ENCODE measurements at places on chromosomes 1 and 21.

DNA sequence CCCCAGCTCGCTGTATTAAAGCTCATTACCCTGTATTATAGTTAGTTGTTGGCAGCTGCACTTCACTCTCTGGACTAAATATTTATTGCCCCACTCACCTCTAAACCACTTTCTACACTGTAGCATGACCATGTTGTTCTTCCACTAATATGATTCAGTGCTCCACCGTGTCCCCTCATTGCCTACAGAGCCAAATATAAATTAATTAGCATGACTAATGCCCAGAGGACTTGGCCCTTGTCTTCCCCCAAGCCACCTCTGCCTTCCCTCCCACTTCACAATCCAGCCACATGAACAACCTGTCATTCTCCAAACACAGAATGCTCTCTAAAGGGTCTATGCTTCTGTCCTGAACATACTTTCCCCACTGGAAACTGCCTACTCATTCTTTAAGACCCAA, 276.5 kb downstream of the PLPP3 start:
- no peak for DNase-seq

DNA sequence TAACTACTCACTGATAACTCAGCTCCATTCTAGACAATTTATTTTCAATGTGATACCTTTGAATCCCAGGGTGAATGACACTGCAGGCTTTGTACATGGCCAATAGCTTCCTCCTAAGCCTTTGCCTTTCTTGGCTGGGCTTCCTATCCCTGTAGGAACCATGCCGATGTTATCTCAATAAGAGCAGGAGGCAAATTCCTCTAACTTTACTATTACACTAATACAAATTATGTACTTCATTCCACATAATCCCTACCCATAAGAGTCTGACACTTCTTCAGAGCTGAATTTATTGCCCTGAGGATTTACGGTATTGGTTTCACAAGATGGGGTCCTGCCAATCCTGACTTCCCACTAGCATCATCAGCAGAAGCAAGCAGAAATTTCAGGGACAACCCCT, 14.0 kb downstream of the TGFBR3 start:
- DNase-seq: no peak

GRCh38 chr1:206037581-206037980, 13.9 kb upstream of the CTSE start:
- no peak for DNase-seq

DNA sequence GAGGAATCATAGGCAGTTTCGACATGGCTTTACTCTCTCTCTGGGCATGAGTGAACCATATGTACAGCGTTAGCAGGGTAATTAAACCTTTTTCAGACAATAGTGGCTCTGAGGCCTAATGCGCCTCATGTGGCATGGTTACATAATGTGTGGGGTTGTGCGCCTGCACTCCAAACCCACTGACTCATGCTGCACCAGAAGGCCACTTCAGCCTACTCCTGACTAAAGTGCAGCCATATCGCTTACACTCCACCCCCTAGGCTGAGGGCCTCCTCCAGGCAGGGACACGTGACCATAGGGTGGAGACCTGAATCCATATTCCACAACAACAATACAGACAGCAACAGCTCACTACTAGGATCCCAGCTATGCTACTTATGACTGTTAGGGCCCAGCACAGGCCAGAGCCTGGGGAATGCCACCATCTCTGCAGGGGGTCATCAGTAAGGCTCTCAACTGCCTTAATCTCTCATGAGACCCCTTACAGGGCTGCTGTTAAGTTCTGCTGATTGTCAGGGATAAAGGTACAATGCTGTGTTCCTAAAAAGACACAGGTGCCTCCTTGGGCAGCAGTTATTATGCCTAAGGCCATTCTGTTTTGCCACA, 13.4 kb upstream of the ODF2L start:
- DNase-seq: peak; percentile 87

GRCh38 chr1:33275706-33276572, 19.6 kb downstream of the ZNF362 start:
- DNase-seq: no peak

DNA sequence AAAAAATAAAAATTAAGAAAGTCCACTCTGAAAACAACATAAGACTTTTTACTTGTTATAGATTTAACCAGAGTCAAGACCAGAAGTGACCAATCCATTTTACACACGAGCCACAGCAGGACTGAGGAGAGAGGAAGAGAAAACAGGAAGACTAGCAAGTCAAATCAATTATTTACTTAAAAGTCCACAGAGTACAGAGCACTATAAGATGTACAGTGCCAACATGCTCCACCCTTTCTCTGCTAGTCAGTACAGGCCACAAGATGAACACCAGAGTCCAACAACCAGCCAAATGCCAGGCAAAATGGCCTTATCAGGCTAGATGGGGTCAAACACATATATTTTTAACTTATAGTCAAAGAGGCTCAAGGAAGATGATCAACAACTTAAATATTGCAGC, 19.5 kb downstream of the LUZP1 start:
- DNase-seq: no peak

DNA sequence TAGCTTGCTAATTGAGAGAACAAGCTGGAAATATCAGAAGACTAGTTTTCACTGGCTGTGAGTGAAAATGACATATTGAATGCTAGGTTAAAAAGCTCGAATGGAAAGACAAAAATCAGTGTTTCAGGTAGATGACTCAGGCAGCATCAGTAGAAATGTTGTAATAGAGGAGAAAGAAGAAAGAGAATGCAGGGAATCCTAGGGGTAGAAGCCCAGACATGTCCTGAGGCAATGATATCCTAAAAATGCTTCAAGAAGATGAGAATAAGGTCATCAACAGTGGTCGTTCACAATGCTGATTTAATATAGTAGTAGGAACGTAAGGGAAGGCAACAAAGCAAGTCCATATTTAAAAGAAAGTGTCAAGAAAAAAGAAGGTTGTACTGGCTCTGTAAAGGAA, 96.7 kb upstream of the HP1BP3 start:
- DNase-seq: no peak

DNA sequence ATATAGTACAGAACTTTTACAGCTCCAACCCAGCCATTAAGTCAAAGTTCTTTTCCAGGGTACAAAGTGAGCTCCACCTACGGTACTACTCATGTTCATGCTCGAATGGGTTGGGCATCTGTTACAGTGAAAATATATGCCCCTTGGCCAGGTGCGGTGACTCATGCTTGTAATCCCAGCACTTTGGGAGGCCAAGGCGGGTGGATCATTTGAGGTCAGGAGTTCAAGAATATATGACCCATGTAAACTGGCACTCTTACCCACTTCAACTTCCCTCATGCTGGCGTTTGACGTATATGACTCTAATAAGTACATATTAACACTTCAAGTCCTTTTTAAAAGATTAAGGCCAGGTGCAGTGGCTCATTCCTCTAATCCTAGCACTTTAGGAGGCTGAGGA, 71.3 kb upstream of the PKN2 start:
- DNase-seq: no peak

GRCh38 chr1:180101411-180101810, 53.3 kb upstream of the QSOX1 start:
- no peak for DNase-seq

DNA sequence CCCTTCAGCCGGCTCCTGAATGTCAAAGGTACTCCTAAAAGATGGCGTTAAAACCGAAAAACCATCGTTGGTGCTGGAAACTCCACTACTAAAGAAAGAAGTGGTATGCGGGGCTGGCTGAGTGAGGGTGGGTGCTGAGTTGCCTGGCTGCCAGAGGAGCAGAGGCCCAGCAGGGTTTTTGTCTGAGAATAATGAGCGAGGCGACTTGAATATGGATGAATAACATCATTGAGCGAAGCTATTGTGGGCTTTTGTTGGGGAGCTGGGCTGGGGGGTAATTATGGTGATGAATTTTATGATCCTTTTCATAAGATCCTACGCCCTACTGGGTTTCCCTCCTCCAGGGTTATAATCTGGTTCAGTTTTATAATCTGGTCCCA, 2.0 kb downstream of the PDPN start:
- no peak for DNase-seq

DNA sequence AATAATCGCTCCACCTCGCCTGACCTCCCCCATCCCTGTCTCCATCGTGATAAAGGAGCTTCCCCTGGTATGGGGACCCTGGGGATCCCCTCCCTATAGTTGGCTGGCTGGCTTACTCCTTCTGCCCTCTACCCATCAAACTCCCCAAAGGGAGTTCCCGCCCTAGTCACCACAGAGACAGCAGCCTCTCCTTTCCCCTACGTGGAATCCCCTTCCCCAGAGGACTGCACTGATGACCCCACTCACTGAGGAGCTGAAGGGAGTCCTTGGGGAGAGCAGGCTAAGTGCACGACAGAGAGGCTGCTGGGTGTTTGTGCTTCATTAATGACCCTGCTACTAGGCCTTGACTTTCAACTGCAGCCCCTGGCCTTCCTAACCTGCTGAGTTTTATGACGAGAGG, 1.9 kb downstream of the CADM3 start:
- no peak for DNase-seq

DNA sequence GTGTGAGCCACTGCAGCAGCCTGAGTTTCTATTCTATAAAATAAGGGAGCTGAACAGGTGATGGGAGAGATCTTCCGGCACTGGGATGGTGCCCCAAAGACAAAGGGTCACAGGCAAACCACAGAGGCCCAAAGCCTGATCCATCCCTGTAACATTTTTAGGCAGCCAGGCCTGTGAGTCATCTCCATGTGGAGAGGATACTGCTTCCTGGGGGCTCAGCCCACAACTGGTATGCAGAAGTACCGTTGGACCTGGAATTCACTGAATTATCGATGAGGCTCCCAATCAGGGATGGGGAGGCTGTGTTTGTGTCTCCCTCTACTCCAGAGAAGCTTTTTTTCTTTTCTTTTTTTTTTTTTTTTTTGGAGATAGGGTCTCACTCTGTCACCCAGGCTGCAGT, 48.8 kb upstream of the WASF2 start:
- DNase-seq: no peak

All from NCI-H2171 (cell line).